CD8-positive, alpha-beta memory T cell (primary cell): ENCODE measurements at places on chromosomes 2 and 18.

GRCh38 chr18:14026199-14026598 lies 106.0 kb downstream of the ZNF519 start:
- no peak for DNase-seq

- no peak for DNase-seq
Measured at GRCh38 chr2:88179228-88179679, 9.1 kb downstream of the THNSL2 start.

GRCh38 chr2:237319086-237319820 lies 94.7 kb downstream of the COL6A3 start:
- DNase-seq: no peak

DNA sequence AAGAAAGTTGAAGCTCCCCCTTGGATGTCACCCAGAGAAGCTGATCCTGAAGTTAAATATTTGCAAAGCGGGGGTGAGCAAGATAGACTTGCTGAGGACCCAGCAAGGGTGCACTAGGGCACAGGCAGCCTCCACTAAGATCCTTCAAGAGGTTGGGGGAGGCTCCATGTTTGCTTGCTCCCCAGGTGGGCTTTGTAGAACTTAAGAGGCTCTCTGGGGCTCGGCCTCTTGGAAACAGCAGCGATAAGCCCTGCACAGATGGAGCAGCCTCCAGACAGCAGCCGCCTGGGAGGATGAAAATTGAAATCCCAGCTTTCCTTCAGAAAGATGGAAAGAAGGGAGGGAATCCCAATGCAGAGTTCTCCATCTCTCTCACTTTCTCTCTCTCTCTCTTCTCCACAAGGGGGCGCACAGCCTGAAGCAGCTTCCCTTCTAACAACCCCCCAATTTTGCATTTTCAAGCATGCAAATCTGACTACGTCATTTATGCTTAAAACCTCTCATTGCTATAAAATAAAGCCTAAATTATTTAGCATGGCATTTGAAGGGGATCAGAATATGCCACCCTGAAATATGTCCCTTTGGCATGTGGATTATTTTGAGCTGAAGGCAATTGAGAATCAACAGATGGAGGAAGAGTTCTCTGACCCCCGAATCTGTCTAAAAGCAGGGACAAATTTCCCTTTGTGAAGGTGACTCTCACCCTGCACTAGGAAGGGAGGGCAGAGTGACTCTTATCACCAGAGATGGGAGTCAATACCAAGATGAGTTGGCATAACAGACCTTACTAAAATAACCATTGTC lies 185.7 kb upstream of the KLHL29 start:
- DNase-seq: no peak

DNA sequence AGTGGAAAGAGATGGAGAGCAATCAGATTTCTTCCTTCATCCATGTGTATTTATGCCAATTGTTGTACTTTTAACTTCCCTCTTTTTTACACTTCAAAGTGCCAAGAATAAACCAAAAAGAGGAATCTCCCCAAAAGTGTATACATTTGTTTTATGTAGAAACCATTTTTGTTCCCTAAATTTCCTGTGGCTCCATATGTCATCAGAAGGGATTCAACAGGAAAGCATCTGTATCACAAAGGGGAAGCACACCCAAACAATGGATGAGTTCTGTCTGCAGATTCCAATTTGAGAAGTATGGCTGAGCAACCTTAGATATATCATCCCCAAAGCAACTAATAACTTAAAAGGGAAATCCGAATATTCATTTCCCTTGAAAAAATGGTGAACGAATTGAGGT lies 275.0 kb downstream of the MREG start:
- no peak for DNase-seq

DNA sequence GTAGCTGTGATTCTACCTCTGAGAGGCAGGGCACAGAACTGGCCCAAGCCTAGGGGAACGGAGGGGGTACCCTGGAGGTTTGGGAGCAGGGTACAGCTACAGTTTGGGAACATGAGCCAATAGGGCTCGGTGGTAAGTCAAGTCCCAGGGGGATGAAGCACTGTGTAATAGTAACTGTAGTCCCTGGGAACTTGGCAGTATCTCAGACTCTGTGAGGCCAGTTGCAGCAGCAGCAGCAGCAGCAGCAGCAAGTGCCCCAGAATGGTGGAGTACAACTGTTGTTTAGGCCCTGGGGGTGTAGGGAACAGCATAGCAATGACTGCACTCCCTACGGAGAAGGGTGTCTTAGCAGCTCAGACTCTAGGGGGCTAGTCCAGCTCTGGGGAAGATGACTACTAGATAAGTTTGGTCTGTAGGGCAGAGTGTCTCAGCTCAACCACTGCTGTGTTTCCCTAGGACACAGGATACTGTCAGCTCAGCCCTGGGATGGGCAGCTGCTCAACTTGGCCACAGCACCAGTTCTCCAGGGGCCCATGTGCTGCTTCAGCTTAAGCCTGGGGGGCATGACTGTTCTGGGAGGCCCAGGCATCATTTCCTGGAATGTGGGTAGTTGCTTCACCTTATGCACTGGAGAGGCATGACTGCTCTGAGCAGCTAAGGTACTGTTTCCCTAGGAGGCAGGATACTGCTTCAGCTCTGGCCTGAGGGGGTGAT lies 20.5 kb downstream of the CARF start:
- DNase-seq: no peak

DNA sequence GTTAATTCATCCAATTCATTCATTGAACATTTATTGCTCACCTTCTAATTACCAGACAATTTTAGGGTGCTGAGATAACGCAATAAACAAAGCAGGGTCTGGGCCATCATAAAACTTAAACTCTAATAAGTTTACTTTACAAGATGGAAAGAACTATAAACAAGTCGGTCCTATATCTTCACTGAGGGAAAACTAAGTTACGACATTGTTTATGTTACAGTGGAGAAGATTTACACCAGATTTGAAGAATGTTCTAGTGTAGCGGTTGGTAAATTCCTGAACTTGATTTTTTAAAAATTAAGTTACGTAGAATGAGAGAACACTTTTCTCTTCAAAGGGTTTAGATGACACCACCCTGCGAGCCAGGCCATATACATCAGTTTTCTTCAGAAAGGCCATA lies 20.7 kb upstream of the FRZB start:
- DNase-seq: no peak

GRCh38 chr2:106759966-106760365 lies 126.0 kb downstream of the ST6GAL2 start:
- no peak for DNase-seq

- DNase-seq: no peak
Measured at GRCh38 chr2:121502246-121502645, 28.4 kb upstream of the RNU4ATAC start.

DNA sequence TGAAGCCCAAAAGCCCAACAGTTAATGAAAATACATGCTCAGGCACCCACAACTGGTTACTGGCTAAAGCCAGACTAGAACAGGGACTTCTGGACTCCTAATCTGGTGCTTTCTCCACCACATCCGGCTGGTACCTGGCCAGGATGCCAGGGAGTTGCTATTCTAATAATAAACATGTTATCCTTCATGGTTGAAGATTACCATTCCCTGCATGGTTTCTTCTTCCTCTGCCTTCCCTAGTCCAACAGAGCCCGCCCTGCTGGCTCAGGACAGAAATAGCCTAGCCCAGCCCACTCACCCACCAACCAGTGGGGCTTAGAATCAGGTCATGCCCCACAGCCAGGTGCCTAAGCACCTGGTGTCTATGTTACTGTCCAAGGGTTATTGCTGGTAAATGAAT lies 184.2 kb downstream of the TMEM247 start:
- DNase-seq: no peak

DNA sequence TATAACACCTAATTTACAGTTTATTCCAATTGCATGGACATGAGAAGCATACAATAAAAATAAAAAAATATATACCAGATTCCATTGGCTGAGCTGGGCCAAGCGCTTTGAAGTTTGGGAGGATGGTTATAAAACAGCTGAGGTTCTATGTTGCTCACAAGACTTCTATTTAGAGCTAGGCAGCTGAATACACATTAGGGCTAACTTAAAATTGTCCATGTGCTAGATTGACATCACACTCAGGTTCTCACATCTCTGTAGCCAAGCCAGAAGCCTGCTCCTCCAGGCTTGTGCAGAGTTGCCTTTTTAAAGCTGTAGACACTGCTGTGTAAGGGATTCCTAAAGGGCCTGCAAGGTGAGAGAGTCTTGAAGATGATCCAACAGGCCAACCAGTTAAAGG lies 871.1 kb upstream of the FANCL start:
- DNase-seq: no peak

- DNase-seq: no peak
Measured at GRCh38 chr18:78271790-78272189, 707.8 kb upstream of the SALL3 start.

- no peak for DNase-seq
Measured at GRCh38 chr2:157196956-157197355, 60.5 kb upstream of the GALNT5 start.

DNA sequence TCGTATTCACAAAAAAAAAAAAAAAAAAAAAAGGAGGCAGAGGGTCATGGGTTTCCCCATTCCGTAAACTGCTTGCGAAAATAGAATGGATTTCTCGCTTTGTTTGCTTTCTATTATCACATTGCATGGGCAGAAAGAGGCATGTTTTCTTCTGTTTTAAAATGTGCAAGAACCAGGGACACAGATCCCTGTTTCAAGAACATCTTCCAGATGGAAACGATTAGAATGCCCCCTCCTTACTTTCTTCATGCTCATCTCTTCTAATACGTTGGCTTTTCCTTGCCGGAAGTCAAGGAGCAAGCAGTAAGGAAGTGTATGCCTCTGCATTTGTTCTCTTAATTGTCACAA lies 51.0 kb upstream of the ZNF516 start:
- no peak for DNase-seq

- DNase-seq: no peak
Measured at GRCh38 chr2:182824767-182825158, 41.7 kb downstream of the FRZB start.

GRCh38 chr2:237824085-237824484 lies 25.5 kb downstream of the RBM44 start:
- no peak for DNase-seq

GRCh38 chr2:95203911-95204310 lies 3.4 kb upstream of the ZNF892 start:
- no peak for DNase-seq

GRCh38 chr2:162013514-162014475 lies 60.2 kb downstream of the DPP4 start:
- no peak for DNase-seq

DNA sequence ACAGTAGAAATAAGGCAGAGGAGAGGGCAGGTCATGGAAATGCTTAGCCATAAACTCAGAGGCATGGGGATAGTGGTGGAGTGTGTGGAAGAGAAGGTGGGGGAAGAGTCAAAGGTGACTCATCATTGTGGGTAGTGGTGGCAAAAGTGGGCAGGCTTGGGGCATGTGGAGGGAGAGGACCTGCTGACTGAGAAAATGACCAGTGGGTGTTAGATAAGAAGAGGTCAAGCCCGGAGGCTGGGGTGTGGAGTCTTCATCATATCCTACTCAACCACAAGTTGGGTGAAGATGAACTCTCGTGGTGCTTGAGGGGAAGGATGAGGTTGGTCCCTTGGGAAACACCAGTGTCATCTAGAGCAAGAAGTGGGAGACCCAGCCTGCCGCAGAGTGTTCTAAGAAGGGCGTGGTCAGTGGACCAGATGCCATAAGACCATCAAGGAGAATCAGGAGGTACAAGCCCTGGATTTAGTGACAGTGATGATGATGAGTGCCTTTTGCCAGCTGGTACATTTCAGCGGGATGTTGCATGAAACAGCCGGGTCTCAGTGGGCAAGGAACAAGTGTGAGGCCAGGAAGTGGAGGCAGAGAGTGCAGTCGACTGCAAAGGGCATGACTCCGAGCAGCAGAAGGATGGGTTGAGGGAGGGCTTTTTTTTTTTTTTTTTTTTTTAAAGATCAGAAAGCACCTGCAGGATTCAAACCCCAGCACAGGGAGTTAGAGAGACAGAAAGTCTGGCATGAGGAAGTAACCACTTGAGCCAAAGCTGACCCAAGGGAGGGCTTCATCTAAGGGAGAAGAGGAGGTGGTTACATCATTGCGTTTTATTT lies 122.6 kb upstream of the SPRED2 start:
- no peak for DNase-seq

DNA sequence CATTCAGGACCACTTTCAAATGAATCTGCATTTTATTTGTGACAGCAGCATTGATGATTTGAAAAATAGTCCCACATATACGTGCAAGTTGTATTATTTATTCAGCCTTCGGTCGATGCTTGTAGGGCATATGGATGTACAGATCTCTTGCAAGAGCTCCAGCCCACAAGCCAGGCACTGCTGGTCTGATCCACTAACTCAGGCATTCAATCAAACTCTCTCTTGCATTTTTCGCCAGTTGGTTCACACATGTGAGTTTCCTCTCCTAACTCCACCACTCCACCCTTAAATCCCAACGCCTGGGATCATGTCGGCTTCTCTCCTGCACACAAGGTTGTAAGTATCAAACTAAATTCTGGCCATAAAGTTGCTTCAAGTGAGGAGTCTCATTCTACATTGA lies 318.7 kb downstream of the CYP26B1 start:
- no peak for DNase-seq

DNA sequence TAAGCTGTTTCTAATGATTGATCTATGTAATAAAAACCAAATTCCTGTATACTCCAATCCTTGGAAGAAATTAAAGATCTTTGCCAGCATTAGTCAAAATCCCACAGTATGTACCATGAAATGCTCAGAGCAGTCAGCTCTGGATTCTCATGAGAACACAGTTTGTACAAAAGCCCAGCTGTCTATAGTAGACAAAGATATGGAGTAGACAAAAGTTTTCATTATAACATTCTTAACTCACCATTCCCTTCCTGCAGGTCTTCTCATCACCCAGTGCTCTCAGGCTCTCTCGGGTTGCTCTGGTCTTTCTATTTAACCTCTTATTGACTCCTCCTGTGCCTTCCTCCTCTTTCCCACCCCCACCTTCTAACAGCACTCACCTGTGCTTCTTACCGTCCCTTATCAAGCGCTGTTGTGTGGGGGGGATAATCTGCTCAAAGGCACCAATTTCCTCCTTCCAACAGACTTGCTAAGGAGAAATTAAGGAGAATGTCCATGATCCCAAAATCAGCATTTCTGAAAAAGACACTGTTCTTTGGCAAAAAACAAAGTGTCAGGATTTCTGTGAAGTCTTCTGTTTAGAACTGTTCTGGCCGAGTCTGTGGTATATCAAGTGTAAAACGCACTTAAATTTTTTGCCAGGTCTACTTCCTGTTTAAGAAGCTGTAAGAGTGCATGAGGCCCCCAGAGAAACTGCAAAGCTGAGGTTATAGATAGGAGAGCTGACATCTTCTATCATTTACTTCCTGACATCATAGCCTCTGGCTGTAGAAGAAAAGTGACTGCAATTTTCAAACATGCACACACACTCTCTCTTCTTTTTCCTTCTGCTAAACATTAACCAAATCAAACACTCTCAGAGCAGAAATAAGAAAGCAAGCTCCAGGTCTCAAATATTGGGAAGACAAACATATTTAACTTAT lies 144.1 kb downstream of the EVA1A start:
- no peak for DNase-seq
